ENCODE measurements at places on chromosomes 7 and 10.

- DNase-seq: no peak
Measured at GRCh38 chr7:138958391-138958956, 22.7 kb downstream of the KIAA1549 start.

DNA sequence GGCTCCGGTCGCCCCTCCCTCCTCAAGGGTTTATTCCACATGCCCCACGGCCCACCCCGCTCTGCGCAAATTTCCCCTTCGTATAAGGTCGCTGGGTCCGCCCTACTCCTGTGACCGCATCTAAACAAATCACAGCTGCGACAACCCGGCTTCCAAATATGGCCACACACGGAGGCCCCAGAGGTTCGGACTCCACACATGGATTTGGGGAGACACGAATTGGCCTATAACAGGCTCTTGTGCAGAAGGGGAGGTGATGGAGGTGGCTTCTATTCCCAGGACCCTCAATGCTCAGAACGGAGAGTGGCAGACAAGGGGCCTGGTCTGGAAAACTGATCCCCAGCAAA is 90.1 kb downstream of the FOXL3 start:
- no peak for DNase-seq

GRCh38 chr10:132690821-132691610 is 94.9 kb downstream of the NKX6-2 start:
- no peak for DNase-seq

GRCh38 chr7:112334366-112334765 is 115.9 kb upstream of the IFRD1 start:
- no peak for DNase-seq

DNA sequence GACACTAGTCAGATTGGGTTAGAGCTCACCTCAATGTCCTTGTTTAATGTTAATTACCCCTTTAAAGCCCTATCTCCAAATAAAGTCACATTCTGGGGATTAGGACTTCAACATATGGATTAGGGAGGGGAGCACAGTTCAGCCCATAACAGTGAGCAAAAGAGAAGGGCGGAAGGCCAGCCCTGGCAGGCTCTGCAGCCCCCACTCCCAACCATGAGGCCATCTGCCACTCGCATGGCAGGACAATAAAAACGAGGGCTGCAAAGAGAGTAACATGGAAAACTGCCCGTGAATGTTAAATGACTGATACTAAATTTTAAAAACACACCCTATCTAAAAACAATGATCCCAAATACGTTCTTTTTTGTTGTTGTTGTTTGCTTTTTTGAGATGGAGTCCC is 38.7 kb downstream of the RGS10 start:
- no peak for DNase-seq

DNA sequence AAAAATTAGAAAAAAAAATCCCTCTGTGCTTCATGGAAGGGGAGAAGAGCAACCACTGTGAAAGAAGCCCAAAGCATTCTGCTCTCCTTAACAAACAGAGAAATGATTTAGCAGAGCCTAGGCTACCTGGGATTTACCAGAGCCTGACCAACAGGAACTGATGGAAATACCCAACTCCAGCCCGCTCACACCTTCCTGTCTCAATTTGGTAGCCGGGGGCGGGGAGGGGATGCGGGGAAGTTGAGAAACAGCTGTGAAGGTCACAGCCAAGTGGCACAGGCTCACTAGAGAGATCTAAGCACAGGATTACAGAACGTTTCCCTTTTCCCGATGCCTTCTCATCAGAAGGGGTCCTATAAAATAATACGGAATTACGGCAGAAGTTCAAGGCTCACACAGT is 17.6 kb downstream of the RSU1 start:
- DNase-seq: peak; percentile 30

DNA sequence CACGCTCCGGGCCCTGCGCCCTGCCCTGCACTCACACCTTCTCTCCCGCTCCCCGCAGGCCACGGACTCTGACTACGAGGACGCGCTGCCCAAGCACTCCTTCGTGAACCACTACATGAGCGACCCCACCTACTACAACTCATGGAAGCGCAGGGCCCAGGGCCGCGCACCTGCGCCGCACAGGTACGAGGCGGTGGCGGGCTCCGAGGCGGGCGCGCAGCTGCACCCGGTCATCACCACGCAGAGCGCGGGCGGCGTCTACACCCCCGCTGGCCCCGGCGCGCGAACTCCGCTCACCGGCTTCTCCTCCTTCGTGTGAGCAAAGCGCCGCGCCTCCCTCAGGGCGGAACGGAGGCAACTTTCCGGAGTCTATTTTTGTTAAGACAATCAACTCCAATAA is 417.0 kb upstream of the FOXK1 start:
- DNase-seq: no peak

- no peak for DNase-seq
Measured at GRCh38 chr10:71302874-71303568, 16.0 kb upstream of the SLC29A3 start.

DNA sequence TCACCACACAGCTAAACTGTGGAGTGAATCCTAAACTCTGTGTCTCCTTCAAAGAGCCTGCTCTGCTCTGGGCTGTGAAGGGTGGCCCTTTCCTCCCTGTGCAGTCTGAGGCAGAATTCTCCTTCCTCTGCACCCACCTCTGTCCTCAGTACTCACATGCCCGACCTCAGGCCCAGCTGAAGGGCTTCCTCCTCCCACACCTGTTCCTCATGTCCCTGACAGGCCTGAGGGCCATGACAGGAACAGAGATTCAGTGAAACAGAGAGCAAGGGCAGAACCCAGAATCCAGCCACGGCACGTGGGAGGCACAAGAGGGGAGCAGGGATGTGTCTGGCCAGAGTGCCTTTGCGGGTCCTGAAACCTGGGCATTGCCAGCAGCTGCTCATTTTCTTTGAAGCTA is 13.9 kb downstream of the CREB3L2 start:
- no peak for DNase-seq

DNA sequence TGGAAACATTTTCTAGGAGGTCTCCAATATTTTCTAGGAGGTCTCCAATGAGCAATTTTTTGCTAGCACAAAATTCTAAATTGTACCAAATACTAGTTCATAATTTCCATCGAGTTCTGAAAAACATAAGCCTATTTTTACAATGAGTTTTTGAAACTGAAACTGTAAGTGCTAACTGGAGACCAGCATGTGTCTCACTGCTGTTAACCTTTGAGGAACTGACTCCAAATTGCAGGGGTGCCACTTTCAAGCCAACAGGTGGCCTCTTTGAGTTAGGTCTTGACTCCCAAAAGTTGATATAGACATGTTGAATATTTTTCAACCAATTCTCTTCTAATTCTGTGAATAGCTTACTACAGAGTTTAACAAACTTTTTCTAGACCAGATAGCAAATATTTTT is 58.8 kb downstream of the CAV1 start:
- DNase-seq: no peak

GRCh38 chr10:62772186-62772974 is 32.1 kb upstream of the ADO start:
- DNase-seq: no peak

DNA sequence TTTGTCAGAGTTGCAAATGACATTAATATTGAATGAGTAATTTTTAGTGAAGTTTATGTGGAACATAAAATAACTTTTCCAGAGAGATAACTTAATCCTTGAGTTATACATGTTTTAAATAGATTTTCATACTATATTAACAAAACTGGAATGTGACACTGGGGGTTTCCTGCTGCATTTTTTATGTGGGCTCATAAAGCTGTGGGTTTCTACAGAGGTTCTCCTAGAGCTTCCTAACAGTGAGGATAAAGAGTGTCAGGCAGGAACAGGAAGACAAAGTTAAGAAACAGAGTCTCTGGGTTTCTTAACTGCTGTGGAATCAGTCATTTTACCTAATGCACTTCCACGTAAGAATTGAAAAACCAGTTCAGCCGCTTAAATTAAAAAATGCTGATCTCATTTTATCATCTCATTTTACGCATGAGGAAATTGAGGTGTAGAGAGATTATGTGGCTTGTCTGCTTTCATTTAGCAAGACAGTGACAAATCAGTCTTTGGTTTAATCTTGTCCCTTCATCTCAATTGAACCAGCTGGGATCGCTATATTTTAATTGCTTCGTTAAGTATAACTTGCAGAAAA is 5.0 kb downstream of the CD36 start:
- DNase-seq: no peak

DNA sequence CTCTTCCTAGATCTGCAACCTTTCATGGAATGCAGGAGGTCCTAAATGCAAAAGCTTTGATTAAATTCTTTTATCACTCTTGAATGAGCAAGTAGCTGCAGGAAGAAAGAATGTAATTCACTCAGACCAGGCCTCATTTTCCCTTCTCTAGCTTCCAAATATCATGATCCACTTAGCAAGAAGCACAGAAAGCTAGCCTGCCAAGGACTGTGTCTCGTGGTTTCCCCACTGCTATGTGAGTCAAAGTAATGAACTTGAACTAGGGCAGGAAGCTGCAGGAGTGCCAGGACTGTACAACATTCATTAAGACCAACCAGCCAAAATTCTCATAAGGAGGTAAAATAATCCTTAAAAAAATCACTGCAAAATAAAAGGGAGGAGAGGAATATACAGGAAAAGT is 379.2 kb downstream of the CALN1 start:
- no peak for DNase-seq

All from T-helper 2 cell treated with Interferon-gamma antibody and Interleukin-4, amounts not matched to agents 5 μg/mL and 100 μg/mL, for 36 hours (primary cell).